Activated T-helper 9 cell treated with anti-CD3 and anti-CD28 coated beads, Interleukin-2, amount 50 U/mL, for 16 hours (primary cell): ENCODE measurements at places on chromosomes 1 and 21.

DNA sequence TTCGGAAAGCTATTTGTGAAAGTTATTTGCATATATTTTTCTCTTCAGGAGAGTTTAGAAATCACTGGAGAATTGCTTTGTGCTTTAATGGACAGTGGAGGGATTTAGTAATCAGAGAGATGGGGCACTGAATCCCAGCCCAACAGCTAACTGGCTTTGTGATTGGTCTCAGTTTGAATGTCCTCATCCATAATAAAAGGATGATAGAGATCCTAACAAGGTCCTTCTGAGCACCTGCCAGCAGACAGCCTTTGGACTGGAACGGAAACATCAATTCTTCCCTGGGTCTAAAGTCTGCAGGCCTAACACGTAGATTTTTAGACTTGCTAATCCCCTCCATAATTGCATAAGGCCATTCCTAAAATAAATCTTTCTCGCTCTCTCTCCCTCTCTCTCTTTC lies 112.0 kb upstream of the ADAMTS5 start:
- DNase-seq, result no peak

DNA sequence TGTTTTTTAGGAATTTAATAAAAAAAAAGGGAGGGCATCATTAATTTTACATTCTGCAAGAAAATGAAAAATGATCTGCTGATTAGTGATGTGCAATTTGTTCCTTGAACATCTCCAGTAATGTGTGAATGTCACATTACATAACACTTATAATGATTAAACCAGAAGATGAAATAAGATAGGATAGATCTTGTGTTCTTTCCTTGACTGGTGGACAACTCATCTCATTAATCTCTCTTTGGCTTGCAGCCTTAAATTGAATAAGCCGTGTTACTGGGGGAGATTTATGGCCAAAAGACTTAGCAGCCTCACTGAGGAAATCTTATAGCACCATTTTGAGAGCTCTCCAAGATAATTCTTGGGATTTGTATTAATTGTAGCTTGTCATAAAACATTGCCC lies 217.2 kb downstream of the ST6GALNAC3 start:
- no peak for DNase-seq

- DNase-seq, result no peak
These were observed 24.5 kb downstream of the SERBP1 start for GRCh38 chr1:67405473-67406245.

DNA sequence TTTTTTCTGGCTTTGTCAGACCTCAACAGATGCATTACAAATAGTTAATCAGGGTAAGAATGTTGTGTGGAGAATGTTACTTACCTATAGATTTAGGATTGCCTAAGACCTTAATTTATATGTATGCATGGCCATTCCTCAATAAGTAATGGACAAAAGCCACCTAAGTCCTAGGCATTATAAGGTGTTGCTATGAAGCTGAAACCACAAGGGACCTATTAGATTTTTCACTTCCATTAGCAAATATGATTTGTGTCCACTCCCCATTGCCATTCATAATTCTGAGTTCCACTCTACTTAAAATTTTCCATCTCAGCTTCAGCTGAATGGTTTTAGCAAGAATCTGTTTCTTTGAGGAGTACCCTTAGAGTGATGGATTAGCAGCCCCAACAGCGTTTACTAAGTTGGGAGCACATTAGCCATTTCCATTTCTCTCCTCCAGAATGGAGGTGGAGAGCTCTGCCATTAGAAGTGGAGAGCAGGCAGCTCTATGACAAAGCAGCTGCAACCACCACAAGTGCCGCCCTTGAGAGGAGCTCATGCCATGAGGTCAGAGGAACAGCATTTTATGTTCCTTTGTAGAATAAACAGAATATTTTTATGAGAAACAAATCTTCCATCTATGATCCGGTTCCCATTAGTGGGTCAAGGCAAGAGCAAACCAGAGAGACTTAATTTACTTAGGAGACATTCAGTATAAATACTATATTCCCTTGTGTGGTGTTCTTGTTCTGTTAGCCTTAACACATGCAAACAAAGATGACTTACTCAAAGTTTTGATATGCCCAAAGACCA lies 28.9 kb upstream of the C1orf87 start:
- no peak for DNase-seq

DNA sequence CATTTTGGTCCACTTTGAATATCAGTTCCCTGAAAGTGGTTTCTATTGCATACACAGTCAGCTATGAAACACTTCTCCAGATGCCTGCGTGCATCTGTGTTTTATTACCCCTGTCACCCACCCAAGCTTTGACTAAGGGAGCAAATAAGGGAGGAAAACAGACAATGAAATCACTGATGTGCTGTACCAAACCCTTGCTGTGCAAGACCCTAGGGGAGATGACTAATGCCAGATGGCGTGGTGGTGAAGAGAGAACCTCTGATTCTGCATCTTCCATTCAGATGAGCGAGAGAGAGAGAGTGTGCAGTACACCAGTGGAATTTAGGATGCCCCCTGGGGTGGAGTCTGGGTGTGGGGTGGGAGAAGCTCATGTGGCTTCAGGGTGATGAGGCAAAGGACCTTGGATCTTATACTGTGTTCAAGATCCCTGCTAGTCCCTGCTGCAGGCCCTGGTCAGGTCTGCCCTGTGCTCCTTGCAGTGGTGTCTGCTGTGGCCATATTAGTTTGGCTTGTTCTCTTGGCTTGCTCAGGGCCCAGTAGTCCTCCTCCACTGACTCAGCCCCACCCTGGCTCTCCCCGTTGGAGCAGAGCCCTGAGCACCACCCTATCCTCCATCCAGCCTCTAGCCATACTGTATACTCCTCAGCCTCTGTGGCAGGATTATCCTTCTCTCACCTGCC lies 18.5 kb downstream of the CLCA1 start:
- DNase-seq, result no peak

- DNase-seq, result no peak
These were observed 94.5 kb upstream of the ARTN start for GRCh38 chr1:43839056-43839455.

DNA sequence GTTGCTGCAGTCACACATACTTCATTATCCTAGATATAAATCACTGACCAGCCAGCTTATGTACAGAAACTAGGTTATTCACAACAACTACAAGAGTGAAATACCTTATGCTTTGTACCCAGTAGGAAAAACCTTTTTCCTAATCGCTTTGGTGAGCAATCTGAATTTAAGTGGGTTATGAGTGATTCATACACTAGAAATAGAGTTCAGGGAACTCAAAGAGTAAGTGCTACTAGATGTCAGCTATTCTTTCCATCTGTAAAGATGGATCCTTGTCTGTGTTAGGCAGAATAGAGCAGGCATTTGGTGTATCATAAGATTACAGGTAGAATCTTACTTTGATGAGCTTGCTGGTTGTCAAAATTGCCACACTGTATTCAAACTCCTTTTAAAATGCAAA lies 101.9 kb downstream of the ZNF644 start:
- no peak for DNase-seq

- no peak for DNase-seq
These were observed 59.6 kb downstream of the ZNF678 start for GRCh38 chr1:227622739-227623475.

- no peak for DNase-seq
These were observed 29.5 kb downstream of the RGS1 start for GRCh38 chr1:192604979-192605620.

DNA sequence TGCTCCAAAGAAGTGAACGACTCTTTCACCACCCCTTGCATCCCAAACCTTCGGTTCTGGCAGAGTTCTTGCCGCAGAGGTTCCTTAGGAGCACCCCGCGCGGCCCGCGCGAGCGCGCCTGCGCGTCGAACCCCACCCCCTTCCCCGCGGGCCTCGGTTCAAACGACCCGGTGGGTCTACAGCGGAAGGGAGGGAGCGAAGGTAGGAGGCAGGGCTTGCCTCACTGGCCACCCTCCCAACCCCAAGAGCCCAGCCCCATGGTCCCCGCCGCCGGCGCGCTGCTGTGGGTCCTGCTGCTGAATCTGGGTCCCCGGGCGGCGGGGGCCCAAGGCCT lies at the start of gene C1orf56:
TSS of gene C1orf56 (plus strand) at position 161 of the 334 bp plus-strand sequence. CDS start at position 258, 97 bp downstream.
- peak; percentile 45 for DNase-seq

- no peak for DNase-seq
These were observed 293.8 kb downstream of the TTLL7 start for GRCh38 chr1:83705091-83705490.

- DNase-seq, result no peak
These were observed 7.0 kb downstream of the OMA1 start for GRCh38 chr1:58539553-58539952.

- DNase-seq, result no peak
These were observed 25.4 kb upstream of the AJAP1 start for GRCh38 chr1:4628992-4629391.

GRCh38 chr1:178683291-178683690 lies 41.8 kb upstream of the RALGPS2 start:
- DNase-seq, result no peak

GRCh38 chr1:10178597-10179405 lies 31.6 kb upstream of the KIF1B start:
- DNase-seq, result no peak

- no peak for DNase-seq
These were observed 18.8 kb downstream of the TNFRSF9 start for GRCh38 chr1:7921796-7922195.

GRCh38 chr1:17874710-17875109 lies 119.6 kb downstream of the ACTL8 start:
- no peak for DNase-seq

- DNase-seq, result no peak
These were observed 29.9 kb downstream of the PMVK start for GRCh38 chr1:154906621-154907081.

DNA sequence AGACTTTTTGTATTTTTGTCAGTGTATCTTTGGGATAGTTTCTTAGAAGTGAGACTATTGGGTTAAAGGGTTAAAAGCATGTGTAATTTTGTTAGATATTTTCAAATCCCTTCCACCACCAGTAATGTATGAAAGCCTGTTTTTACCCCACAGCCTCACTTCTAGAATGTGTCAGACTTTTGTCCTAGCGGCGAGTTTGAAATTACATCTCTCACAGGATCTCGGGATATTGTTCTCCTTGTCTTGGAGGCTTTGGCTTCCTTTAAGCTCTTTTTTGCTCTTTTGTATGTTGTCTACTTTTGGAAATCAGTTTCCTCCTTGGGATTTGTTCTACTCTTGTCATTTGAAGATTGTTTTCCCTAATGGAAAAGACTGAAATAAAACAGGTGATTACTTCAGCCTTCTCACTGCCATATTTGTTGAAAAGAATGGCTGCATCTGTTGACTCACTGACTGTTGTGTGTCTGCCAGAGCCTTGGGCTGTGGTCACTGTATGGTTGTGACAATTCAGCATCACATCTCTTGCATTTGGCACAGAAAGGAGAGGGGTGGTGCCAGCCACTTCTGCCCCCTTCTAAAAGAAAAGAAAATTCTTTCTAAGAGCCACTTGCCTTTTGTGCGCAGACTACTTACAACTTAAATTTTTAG lies 22.6 kb downstream of the ST3GAL3 start:
- DNase-seq, result no peak

- DNase-seq, result no peak
These were observed 47.8 kb upstream of the ARHGAP29 start for GRCh38 chr1:94285031-94285654.
